ENCODE measurements at places on chromosomes 1 and 21. TPM values are rescaled to one million over a fixed set of nuclear protein-coding genes. Genes with fewer than 3 reads are reported as not detected.
A peak's percentile ranks its signal among the peaks of the same experiment; 100 is the strongest.

The TMEM63A gene
- total RNA-seq, result 38.1 TPM

- DNase-seq, result no peak
Measured at GRCh38 chr1:89987159-89987819, 7.6 kb upstream of the ZNF326 start.

- no peak for DNase-seq
Measured at GRCh38 chr1:160767395-160768294, 28.3 kb upstream of the LY9 start.

DNA sequence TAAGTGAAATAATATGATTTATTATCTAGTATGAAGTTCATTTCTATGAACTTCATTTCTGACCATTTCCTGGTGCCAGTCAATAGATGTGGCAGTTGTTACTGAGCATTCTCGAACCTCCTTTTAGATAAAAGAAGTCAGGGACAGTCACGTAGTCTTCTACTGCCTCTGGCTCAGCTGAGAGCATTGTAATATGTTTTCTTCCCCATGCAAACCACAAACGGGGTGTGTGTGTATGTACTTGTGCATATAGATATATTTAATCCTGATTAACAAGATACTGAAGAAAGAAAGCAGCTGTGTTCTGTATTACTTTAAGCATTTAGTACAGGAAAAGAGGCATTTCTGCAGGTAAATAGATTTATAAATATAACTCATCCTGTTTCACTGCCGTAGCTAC is 21.6 kb downstream of the ZNF684 start:
- no peak for DNase-seq

DNA sequence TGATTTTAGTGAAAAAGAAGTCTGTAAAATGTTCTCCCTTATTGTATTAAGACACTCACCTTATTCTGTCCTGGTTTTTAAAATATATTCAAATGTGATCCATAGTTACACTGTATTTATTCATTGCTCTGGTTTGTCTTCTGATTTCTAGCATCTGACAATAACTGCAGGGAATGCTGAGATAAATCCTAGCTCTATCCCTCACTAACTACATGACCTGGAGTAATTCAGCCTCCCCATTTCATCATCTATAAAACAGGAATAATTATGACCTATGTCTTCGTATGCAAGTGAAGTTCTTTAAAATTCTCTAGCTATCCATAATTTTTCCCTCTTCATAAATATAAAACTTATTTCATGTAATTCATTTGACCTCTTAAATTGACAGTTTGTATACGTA is 104.0 kb upstream of the ESRRG start:
- DNase-seq, result no peak

DNA sequence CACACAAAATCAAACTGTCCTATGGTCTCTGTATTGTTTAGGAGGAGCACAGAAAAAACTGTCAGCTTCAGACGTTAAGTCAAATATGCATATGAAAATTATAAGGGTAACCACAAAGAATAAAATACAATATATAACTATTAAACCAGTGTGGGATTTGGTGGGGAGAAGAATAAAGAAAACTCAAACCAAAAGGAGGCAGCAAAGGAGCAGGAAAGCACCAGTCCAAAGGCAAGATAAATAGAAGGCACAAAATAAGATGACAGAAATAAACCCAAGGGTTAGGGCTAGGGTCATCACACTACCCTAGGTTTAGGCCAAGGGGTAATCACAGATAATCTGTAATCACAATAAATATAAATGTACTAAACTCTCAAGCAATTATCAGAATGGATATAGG is 32.8 kb downstream of the DLGAP3 start:
- DNase-seq, result no peak

The TSPEAR gene
- not detected for total RNA-seq

GRCh38 chr1:34918977-34919561 is 10.4 kb downstream of the DLGAP3 start:
- peak; percentile 70 for DNase-seq

The LCE3D gene
- 57.5 TPM for total RNA-seq

The ZFYVE9 gene
- 30.2 TPM for total RNA-seq

- no peak for DNase-seq
Measured at GRCh38 chr1:75937034-75937433, 4.8 kb upstream of the ASB17 start.

GRCh38 chr1:154955039-154955717 is 721 bp downstream of the PBXIP1 start:
- DNase-seq, result no peak

DNA sequence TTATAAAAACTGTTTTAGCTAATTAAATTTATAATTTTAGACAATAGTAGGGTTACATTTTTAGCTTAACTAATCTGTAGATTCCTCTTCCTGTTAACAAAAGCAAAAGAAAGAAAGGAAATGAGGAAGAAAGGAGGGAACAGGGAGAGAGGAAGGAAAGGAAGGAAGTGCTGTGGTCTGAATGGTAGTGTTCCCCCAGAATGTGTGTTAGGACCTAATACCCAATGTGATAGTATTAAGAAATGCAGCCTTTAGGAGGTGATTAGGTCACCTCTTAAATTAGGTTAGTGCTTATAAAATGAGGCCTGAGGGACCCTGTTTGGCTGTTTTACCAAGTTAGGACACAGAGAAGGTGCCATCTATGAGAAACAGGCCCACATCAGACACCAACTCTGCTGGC is 136.9 kb upstream of the SAMSN1 start:
- no peak for DNase-seq

The C4BPA gene
- total RNA-seq, result not detected

DNA sequence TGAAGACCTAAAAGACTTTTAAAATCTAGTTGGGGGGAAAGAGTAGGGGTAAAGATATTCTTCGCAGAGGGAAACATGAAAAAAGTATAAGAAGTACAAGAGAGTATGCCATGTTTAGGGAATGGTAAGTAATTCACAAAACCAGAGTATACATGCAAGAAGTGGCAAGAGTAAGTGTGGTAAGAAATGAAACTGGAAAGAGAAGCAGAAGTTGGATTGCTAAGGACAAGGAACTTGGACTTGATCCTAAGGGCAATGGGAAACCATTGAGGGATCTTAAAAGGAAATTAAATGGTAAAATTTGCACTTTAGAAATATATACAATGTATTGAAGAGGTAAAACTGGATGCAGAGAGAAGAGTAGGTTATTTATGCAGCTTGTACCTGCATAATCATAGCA is 9.2 kb upstream of the ZNF644 start:
- no peak for DNase-seq

DNA sequence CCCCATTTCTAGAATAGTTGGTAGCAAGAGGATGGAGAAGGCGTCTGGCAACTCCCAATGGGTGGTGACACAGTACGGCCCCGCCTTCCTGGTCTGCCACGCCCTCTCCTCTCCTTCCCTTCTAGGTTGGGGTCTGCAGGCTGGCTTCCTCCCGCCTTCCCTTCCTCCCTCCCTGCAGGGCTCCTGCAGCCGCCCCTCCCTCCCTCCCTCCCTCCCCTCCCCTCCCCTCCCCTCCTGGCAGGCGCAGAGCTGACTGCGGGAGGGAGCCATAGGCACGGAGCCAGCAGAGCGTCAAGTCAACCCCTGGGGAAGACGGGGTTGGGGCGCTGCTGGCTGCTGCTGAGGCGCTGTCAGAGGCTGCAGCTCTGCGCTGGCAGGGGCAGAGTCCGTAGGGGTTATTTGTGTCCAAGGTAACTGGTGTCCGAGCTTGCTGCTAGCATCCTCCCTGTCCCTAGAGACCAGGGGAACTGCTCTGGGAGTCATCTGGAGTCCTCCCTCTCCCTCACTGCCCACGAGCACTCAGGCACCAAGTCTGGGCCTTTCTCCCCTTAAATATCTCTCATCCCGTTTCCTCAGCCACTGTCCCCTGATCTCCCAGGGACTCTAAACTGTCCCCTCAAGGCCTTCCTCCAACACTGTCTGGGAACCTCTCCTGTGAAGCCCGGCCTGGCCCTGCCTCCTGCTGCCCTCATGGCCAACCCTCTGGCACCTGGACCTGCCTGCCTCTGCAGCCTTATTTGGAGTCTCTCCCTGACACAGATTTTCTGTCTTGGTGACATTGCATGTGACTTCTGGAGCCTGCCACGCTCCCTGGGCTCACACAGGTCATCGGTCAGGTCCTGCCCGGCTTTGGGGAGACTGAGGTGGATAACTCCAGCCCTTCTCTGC is 57.4 kb upstream of the ACOT11 start:
- DNase-seq, result no peak

All from vagina (tissue), 2 donors.